ENCODE measurements at places on chromosomes 2 and 18.

GRCh38 chr18:13745696-13746095, 19.2 kb downstream of the RNMT start:
- DNase-seq: no peak

- no peak for DNase-seq
Observed at GRCh38 chr2:197141702-197142473, 168.7 kb downstream of the ANKRD44 start.

- DNase-seq: no peak
Observed at GRCh38 chr2:63697160-63697559, 108.4 kb downstream of the MDH1 start.

GRCh38 chr18:79121746-79122474, 52.7 kb downstream of the ATP9B start:
- DNase-seq: no peak

DNA sequence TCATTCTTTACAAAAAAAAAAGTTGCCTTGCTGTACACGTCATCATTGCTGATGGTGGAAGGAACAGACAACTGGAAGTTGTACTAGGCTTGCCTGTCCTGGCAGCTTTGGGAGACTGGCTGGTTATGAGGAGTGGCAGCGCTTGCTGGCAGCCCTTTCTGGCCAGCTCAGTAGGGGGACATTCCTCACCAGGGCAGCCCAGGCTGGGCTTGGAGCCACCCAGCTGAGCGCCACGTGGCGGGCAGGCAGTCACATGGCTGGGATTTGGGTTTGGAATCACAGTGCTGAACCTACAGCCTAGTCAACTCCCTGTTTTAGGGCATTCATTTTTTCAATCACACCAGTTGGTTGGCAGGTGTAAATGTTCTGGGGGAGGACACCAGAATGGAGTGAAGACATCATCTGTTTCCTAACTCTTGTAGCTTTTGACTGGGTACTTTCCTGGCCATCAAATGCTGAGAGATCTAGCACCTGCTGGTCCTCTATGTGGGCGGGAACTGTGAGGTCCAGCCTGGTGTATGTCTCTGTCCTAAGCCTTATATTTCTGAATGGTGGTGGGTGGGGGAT, 139.3 kb downstream of the SETBP1 start:
- no peak for DNase-seq

DNA sequence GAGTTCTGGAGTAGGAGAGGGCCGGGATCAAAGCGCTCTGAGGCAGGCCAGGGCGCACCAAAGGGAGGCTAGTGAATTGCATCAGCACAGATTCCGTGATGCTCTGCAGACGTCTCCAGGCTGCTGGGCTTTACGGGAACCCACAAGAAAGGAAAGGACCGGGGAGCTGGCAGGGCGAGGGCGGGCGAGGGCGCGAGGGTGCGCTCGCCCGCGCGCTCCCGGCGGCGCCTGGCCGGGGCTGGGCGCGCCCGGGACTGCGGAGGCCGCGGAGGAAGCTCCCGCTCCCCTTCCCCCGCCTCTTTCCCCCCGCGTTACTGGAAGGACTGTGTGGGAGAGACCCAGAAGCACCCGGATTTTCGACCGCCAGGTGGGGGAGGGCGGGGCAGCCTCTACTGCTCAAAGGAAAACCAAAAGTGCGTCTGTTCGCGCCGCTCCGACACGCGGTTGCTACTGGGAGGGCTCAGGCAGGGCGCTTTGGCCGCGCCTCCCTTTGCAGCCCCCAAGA, 2.4 kb upstream of the FOSL2 start:
- peak; percentile 36 for DNase-seq

- DNase-seq: no peak
Observed at GRCh38 chr2:10830641-10831399, 18.2 kb upstream of the PDIA6 start.

- DNase-seq: no peak
Observed at GRCh38 chr2:189409131-189409530, 32.1 kb upstream of the WDR75 start.

DNA sequence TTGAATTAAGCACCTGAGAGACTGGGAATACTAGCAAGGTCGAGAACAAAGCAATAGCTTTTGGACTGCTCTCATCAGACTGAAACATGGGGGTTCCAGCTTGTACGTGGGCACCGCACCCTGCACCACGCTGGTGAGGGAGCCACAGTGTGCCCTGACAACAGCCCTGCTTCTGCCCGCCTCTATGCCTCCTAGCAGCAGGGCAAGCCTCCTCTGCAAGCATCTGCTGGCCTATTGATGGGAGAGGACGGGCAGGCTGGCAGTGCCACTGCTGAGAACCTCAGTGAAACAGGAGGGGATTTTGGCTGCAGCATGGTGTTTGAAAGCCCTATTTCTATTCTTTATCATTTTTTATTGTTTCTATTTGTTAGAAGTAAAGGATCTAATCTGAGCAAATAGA, 146.1 kb upstream of the OTOS start:
- no peak for DNase-seq

DNA sequence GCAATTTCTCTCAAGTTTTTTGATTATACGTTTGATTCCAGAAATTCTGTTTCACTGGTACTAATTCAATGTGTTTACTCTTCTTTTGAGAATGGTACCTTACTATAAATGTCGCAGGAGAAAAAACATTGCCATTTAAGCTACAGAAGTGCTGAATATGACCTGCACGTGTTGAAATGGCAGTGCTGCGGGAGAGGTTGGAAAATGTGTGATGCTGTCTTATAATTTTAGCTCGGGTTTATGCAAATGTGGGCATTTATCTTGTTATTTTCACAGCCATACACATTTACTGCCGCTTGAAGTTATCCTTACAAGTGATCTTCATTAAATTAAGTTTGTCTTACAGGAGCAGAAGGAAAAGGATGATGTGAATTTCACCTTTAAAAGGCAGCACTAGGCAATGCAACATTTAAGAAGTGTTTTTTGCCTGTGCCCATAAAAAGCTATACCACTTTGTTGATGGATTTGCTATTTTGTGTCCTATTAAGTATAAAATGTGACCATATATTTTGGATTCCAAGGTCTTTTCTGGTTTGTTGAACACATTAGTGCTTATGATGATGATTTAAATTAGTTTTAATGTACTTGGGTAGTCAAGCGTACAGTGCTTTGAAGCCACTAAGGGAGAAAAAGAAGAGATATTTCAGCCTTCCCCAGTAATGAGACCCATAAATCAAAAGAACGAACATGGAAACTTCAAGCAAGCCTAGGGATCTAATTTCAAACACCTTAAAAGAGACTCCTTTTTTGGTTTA, 112.1 kb downstream of the LTBP1 start:
- DNase-seq: peak; percentile 18

DNA sequence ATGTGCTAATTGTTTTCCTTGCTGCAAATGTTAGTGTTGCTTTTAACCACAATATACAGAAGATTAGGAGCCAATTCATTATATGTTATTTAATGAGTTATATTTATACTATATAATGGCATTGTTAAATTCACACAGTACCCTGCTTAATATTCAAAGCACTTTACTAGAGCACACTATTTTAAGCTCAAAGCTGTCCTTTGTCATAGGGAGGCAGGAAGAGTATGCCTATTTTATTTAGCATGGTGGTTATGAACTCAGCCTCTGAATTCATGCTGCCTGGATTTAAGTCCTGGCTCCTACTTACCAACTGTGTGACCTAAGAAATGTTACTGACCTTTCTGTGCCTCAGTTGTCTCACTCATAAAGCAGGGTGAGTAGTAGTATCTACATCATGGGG, 80.5 kb downstream of the FASTKD2 start:
- DNase-seq: no peak

GRCh38 chr2:125713533-125713932, 942.4 kb upstream of the GYPC start:
- no peak for DNase-seq

DNA sequence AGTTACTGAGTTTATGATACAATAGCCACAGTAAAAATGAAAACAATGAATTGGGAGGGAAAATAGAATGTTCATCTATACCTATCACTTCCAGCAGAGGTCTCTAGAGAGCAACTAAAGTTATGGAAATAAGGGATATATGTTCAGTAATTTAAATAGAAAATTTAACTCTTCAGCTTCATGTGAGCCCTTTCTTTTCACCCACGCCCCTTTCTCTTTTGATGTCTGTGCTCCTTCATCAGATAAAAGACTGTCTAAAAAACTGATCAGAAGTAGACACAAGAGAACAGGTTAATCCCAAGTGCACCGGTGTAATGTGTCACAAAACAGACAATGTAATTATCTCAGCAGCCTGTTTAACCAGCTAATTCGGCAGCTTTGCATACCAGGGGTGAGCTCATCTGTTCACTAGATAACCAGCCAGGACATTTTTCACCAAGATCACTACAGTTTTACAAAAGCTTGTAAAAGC, 238.5 kb upstream of the ERBB4 start:
- DNase-seq: peak; percentile 8

DNA sequence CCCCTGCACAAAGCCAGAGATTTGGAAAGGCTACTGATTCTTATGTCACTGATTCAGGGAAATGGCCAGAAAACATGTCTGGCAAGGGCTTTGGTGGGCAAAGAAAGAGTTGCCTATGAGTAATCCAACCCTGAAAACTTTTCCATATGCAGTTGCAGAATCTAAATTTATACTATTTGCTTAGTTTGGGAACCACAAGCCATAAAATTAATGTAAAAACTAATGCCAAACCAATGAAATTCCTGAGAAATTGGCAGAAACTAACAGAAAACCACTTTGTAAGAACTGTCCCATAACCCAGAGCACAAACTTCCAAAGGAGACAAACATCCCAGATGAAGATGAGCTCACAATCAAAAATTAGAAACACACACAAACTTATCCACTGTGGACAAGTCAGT, 48.8 kb downstream of the TCF4 start:
- DNase-seq: no peak

- no peak for DNase-seq
Observed at GRCh38 chr2:236574424-236575145, 5.0 kb downstream of the ACKR3 start.

- no peak for DNase-seq
Observed at GRCh38 chr18:43122955-43123354, 7.5 kb upstream of the RIT2 start.

- no peak for DNase-seq
Observed at GRCh38 chr2:181190711-181191110, 210.3 kb downstream of the UBE2E3 start.

- no peak for DNase-seq
Observed at GRCh38 chr2:235596272-235596671, 102.4 kb downstream of the AGAP1 start.

GRCh38 chr2:95082477-95082876, 39.1 kb downstream of the MRPS5 start:
- no peak for DNase-seq

DNA sequence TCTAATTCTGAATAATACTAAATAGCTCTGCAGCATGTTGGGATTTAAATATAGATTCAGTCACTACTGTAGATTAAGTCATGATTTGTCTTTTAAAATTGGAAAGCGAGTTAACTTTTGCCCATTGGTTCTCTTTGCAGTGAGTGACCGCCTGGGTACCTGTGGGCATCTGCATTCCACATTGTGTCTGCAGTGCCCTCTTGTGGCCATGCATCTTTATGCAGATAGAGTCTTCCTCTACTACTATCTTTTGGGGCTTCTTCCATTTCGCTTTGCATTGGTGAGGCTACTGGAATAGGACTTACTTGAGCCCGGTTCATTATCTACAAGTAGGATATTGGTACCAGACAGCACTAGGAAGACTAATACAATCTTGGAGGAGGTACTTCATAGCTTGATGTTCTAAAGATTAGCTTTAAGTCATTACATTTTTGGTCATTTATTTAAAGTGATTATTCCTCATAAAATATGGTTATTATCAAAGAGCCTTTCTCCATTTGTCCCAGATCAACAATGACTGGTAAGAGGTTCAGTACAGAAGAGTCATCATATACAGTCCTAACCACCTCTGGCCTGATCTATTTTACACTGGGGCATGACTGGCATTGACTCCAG, 203.0 kb downstream of the SOCS6 start:
- peak; percentile 28 for DNase-seq

DNA sequence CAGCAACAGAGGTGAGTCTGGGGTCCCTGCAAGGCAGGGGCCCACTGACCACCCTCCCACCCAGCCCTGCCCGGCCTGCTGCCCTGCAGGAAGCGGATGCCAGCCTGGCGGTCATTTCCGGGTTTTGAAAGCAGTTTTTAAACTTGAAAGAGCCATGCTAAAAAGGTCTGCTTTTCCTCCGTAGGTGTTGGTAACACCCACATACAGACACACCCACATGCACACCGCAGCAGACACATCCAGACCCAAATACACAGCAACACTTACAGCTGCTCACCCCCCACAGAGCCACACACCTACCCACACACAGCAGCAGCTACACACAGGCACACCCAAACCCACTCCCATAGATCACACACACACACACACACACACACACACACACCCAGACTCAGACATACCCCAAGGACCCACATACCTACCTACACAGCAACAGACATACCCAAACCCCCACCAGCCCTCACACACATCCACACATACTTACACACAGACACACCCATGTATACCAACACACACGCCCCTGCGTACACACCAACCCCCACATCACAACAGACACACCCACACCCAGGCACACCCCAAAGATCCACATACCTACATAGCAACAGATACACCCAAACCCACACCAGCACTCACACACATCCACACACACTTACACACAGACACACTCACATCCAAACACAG, 7.6 kb downstream of the ZFP36L2 start:
- DNase-seq: no peak

- no peak for DNase-seq
Observed at GRCh38 chr18:45637546-45638327, 22.5 kb downstream of the SLC14A2 start.

- no peak for DNase-seq
Observed at GRCh38 chr2:15835991-15836688, 104.2 kb upstream of the MYCN start.

- DNase-seq: no peak
Observed at GRCh38 chr2:138564586-138565229, 63.1 kb downstream of the SPOPL start.

- DNase-seq: no peak
Observed at GRCh38 chr2:204110751-204111516, 174.4 kb downstream of the ICOS start.

GRCh38 chr2:85369500-85369899, 14.9 kb downstream of the ELMOD3 start:
- no peak for DNase-seq

GRCh38 chr18:45467945-45468344, 147.3 kb upstream of the SLC14A2 start:
- DNase-seq: no peak

GRCh38 chr2:106363791-106364190, 104.4 kb downstream of the RGPD3 start:
- no peak for DNase-seq

GRCh38 chr2:204835786-204836185, 290.5 kb downstream of the PARD3B start:
- no peak for DNase-seq

GRCh38 chr18:57951999-57952774, 91.8 kb upstream of the NEDD4L start:
- DNase-seq: no peak

DNA sequence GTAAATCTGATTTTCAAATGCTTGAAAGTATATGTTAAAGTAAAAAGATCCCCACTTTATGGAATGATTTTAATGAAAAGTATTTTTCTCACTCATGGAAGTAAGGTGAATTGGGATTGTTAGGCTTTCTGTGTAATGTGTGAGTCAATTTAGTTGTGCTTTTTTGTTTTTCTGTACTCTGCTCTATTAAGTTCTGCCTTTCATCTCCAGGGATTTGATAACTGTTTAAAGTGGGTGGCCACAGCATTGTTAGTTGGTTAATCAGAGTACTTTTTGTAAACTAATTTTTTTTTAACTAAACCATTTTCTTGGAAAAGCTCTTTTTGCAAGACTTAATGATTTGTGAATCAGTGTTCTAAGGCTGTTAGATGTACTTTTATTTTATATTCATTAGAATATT, 76.8 kb downstream of the ABI2 start:
- no peak for DNase-seq
